ENCODE measurements at places on chromosomes 3 and 15.

- no peak for DNase-seq
- H3K27ac ChIP-seq = no peak overlapping the region
- H3K36me3 ChIP-seq = no peaks in the 10 kb centered on the region
- no peak overlapping the region for H3K4me3 ChIP-seq
- H3K27me3 ChIP-seq = no peaks in the 10 kb centered on the region
Measured at GRCh38 chr3:36954452-36955134, 9.7 kb upstream of the TRANK1 start.

GRCh38 chr3:190269101-190269500 lies 53.1 kb downstream of the CLDN1 start:
- H3K4me3 ChIP-seq = no peak overlapping the region
- no peaks in the 10 kb centered on the region for H3K4me1 ChIP-seq
- DNase-seq = no peak
- no peaks in the 10 kb centered on the region for H3K27me3 ChIP-seq
- H3K27ac ChIP-seq = no peak overlapping the region
- no peaks in the 10 kb centered on the region for H3K36me3 ChIP-seq

- H3K27me3 ChIP-seq = no peaks in the 10 kb centered on the region
- no peak for DNase-seq
- no peak overlapping the region for H3K4me3 ChIP-seq
- no peaks in the 10 kb centered on the region for H3K36me3 ChIP-seq
- no peaks in the 10 kb centered on the region for H3K4me1 ChIP-seq
Measured at GRCh38 chr3:136543385-136543784, 208.8 kb downstream of the STAG1 start.

- no peak overlapping the region for H3K4me3 ChIP-seq
- H3K27me3 ChIP-seq = no peaks in the 10 kb centered on the region
- no peaks in the 10 kb centered on the region for H3K4me1 ChIP-seq
- H3K27ac ChIP-seq = no peak overlapping the region
- peaks cover 14% of the 10 kb centered on the region for H3K36me3 ChIP-seq
Measured at GRCh38 chr15:60421544-60421943, 23.8 kb upstream of the ANXA2 start.
